Activated naive CD8-positive, alpha-beta T cell treated with anti-CD3 and anti-CD28 coated beads, Interleukin-2, amount 50 U/mL, for 16 hours (primary cell): ENCODE measurements at places on chromosomes 12 and 14.

- no peak for DNase-seq
Observed at GRCh38 chr12:116302166-116303058, 24.9 kb upstream of the MED13L start.

DNA sequence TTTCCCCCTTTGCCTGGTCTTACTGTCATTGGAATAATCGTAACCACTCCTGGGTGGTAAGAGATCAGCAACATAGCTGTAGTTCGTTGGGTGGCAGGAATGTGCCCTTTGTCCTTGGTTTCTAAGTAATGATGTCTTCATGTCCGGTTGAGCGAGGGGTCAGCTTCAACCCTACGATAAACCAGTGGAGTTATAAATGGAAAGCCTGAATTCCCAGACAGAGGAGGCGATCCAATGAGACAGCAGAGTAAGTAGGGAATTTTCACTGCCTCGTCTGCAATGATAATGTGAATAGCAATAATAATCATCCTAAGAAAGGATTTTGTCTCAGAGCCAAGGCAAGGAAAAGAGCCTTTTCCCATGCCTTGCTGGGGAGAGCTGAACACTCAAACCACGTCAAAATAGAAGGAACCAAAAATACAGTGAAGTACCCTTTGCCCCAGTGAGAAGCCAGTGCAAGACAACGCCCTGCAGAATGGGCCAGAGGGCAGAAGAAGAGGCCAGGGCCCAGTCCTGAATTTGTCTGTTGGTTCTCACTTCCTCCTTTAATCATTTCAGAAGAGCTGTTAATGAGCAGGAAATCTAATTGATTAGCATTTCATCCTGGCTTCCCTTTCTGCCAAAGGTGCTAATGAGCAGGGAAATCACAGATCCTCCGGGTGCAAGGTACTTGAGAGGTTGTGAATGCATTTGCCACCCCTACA is 330.7 kb downstream of the CACNA1C start:
- DNase-seq = no peak

DNA sequence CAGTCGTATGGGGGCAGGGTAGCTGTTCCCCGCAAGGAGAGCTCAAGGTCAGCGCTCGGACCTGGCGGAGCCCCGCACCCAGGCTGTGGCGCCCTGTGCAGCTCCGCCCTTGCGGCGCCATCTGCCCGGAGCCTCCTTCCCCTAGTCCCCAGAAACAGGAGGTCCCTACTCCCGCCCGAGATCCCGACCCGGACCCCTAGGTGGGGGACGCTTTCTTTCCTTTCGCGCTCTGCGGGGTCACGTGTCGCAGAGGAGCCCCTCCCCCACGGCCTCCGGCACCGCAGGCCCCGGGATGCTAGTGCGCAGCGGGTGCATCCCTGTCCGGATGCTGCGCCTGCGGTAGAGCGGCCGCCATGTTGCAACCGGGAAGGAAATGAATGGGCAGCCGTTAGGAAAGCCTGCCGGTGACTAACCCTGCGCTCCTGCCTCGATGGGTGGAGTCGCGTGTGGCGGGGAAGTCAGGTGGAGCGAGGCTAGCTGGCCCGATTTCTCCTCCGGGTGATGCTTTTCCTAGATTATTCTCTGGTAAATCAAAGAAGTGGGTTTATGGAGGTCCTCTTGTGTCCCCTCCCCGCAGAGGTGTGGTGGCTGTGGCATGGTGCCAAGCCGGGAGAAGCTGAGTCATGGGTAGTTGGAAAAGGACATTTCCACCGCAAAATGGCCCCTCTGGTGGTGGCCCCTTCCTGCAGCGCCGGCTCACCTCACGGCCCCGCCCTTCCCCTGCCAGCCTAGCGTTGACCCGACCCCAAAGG is 804 bp downstream of the GAPDH start:
- peak; percentile 43 for DNase-seq

DNA sequence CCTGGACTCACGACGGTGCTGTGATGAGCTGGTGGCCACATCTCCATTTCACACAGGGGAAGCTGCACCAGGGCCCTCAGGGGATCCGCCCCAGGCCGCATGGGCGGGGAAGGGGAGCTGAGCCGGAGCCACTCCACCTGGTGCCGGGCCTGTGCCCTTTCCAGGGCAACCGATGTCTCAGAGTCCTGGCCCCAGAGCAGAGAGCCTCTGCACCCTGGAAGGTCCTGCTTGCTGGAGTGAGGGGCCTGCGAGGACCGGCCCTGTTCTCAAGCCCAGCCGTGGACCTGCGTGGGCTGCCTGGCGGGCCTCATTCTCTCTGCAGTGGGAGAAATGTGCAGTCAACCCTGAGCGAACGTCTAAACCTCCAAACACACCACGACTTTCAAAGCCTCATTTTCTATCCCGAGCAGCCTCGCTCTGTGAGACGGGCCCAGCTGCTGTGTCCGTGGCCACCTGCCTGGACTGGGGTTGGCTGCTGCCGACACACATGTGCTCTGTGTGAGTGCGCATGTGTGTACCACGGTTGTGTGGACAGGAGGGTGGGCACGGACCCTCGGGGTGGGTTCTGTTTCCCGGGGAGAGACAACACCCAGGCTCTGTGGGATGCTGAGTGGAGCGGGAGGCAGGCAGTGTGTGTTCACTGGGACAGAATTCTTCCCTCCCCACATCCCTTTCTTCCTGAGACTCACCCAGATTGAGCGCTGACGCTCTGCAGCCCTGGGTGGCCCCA is 163.5 kb downstream of the KIF26A start:
- no peak for DNase-seq

DNA sequence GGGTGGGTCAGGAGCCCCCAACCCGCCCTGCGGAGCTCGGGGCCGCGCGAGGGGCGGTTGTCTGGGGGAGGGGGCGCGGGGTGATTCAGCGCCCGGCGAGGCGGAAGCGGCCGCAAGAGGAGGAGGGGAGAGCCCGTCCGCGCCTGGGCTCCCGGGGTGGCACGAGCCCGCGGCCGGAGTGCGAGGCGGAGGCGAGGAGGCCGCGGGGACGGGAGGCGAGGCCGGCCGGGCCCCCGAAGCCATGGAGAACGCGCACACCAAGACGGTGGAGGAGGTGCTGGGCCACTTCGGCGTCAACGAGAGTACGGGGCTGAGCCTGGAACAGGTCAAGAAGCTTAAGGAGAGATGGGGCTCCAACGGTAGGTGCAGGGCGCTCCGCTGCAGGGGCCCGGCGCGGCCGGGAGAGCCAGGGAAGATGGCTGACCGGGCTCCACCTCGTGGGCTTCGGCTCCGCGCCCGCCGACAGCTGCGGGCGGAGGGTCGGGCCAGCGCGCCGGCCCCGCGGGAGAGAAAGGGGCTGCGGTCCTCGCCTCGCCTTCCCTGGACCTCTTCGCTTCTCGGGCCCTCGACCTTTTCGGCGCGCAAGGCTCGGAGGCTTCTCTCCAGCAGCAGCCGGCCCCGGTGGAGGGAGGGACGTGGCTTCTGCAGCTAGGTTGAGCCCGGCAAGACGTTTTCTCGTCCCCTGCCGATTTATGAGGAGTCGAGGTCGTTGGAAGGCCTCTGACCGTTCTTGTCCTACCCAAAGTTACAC is 677 bp downstream of the ATP2A2 start:
- DNase-seq = peak; percentile 11

DNA sequence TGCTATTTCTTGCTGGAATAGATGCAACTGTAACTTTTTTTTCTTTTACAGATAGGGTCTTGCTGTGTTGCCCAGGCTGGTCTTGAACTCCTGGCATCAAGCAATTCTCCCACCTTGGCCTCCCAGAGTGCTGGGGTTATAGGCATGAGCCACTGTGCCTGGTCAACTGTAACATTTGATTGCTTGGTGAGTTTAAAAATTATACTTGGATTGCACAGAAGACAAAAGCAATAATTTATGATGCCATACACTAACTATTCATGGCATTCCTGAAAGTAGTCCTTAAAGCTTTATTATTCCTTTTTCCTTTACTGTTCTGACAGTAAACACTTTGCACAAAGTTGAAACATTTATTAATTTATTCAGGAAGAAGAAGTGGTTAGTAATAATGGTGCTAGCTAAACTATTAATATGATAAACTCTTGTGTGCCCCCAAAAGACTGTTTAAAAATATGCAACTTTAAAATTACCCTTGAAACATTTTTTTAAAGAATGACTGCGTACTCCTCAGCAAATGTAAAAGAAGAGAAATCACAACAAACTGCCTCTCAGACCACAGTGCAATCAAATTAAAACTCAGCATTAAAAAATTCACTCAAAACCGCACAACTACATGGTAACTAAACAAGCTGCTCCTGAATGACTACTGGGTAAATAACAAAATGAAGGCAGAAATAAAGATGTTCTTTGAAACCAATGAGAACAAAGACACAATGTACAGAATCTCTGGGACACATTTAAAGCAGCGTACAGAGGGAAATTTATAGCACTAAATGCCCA is 8.3 kb downstream of the PTPRB start:
- DNase-seq = no peak

- DNase-seq = no peak
Observed at GRCh38 chr12:1972856-1973317, 31.4 kb downstream of the DCP1B start.

DNA sequence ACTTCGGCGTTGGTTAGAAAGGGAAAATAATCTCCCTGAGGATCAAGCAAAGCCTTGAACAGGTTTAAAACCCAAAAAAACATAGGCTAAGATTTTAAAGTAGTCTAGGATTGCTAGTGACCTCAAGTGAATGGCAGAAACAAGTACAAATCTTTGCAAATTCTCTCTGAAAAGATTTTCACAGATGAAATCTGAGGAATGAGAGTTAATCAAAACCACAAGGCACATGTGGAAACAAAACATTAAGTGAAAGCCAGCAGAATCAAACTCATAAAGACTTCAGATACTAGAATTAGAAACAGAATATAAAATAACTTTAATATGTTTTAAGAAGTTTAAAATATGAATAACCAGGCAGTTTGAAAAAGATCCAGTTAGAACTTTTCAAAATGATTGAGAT is 52.2 kb upstream of the CFL2 start:
- no peak for DNase-seq

DNA sequence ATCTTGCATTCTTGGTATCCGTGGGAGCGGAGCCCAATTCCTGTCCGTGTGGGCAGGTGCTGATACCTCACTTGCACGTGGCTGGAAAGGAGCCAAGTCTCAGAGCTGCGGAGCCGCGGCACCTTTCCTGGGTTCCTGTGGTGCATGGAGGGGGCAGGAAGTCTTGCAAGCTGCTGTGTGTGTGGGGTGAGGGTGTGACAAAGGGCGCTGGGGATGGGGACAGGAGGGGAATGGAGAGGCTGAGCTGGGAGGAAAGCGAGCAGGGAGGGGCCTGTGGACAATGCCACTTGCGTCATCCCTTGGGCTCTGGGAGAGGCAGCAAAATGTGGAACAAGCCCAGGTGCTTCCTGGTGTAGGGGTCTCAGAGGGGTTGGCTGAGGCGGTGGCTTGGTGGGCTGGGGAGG is 86.7 kb downstream of the CALM1 start:
- DNase-seq = no peak

GRCh38 chr14:89493877-89494634 is 77.0 kb upstream of the FOXN3 start:
- no peak for DNase-seq

- DNase-seq = no peak
Observed at GRCh38 chr12:14954269-14954668, 7.1 kb downstream of the ARHGDIB start.

GRCh38 chr14:95480887-95481226 is 35.6 kb downstream of the SYNE3 start:
- no peak for DNase-seq

GRCh38 chr14:72545411-72546311 is 348.2 kb downstream of the DPF3 start:
- no peak for DNase-seq

GRCh38 chr12:24027352-24027751 is 77.9 kb upstream of the SOX5 start:
- no peak for DNase-seq

DNA sequence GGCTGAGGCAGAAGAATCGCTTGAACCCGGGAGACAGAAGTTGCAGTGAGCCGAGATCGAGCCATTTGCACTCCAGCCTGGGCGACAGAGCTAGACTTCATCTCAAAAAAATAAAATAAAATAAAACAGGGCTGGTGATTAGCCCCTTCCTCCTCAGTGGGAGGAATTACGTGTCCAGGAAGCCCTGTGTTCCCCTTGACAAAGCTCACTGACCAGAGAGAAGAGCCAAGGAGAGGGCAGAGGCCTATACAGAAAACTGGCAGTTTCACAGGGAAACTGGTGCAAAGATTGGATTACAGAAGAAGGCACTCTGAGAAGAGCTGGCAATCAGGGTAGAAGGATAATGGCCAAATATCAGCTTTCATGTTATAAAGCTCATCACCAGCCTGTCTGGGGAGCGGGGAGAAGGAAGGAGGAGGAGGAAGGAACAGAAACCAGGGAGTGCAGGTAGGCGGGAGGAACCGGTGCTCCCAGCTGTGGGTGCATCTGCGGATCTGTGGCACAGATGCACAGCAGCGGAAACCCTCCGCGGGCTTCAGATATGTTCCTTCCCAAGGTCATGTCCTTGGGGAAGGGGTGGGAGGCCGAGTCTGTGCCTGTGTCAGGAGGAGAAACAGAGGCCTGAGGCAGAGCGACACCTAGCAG is 6.7 kb downstream of the RAB15 start:
- DNase-seq = no peak

DNA sequence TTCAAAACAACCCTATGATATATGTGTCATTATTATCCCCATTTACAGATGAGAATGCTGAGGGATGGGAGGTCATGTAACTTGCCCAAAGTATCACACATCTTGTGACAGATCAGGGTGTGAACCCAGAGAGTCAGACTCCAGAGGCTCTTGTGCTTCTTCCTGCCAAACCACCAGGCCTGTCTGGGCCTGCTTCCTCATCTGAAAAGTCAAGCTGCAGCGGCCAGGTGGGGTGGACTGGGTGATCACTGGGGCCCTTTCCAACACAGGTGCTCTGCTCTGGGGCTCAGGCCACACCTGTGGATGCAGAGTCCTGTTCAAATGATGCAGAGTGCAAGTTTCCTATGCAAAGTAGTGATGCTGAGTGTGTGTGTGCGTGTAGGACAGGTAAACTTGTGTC is 26.7 kb downstream of the TSPAN11 start:
- DNase-seq = no peak

- no peak for DNase-seq
Observed at GRCh38 chr14:77148510-77149231, 7.1 kb upstream of the ZDHHC22 start.

DNA sequence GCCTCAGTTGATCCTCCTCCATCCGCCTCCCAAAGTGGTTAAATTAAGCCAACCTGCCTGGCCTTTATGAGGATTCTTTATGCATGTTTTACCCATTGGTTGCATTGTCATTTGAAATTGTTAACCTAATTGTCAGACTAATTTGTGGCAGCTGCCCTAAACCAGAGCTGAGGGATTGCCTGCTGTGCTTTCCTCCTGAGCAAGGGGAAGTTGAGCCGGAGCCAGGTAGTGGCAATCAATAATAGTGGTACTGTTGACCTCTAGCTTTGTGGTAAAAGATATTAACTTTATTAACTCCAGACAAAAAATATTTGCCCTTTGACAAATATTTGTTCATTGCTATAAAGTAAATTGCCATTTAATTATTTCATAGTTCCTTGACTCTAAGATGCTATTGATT is 5.6 kb upstream of the HEBP1 start:
- no peak for DNase-seq

DNA sequence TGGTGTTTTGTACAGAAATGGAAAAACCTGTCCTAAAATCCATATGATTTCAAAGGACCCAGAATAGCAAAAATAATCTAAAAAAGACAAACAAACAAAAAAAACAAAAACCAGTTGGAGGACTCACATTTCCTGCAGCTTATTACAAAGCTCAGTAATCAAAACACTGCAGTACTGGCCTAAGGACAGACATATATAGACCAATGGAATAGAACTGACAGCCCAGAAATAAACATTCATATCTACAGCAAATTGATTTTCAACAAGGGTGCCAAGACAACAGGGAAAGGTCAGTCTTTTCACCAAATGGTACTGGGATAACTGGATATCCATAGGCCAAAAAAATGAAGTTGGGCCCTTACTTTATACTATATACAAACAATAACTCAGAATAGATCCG is 55.0 kb downstream of the TAOK3 start:
- DNase-seq = no peak
